ENCODE measurements at places on chromosomes 6 and 20. TPM values are rescaled to one million over a fixed set of nuclear protein-coding genes. Genes with fewer than 3 reads are reported as not detected.

EYA2 gene
- total RNA-seq: not detected

DNA sequence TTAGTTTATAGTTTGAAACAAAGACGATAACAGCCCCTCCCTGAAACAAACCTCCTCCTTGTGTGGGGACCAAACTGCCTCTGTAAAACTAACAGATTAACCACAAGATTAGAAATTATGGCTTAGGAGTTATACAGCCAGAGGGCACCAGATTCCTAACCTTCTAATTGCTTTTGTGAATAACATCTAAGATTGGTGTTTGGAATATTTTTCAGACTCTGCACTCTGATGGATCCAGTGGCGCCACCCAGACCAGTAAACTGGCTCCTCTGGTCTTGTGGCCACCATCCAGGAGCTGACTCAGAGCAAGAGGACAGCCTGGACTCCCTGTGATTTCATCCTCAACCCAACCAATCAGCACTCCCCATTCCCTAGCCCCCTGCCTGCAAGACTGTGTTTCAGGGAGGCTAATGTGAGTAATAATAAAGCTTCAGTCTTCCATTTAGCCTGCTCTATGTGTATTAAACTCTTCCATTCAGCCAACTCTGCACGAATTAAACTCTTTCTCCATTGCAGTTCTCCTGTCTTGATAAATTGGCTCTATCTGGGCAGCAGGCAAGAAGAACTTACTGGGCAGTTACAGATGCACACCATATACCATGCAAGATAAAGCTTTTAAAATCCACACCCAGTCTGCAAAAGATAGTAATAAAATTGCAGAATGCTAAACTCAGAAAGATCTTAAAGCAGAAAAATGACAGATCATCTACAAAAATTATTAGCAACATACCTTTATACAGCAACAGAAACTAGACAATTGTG, 58.5 kb upstream of the SLC22A16 start:
- no peak for DNase-seq

FAM209B gene
- 1.5 TPM for total RNA-seq

DNA sequence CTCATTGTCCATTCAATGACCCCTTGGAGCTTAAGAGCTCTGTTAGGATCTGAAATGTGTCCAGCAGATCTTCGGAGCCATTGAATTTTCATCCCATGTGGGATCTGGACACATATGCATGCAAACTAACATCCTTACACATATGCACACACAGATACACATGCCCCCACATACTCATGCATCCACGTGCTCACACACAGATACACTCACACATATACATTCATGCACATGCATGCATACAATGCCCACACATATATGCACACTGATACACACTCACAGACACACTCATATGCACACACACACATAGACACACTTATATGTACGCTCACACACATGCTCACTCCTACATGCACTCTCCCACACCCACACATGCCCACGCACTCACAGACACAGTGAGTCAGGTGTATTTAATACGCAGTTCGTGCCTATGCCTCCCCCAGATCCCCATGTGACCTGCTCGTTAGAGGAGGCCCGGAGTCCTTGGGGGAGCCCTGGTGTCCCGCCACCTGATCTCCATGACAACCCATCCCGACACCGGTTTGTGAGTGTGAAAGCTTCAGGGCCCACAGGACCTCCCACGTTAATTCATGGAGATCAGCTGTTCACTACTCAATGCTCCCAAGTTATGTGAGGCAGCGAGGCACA, 121.9 kb upstream of the SULF2 start:
- no peak for DNase-seq

GRCh38 chr6:29559524-29560287, at the start of gene UBD:
TSS of gene UBD (minus strand) at chr6:29559732. CDS start at chr6:29559701, 31 bp downstream.
- DNase-seq: no peak

- DNase-seq: no peak
These were observed 54.9 kb downstream of the PXDC1 start for GRCh38 chr6:3696525-3697088.

DNA sequence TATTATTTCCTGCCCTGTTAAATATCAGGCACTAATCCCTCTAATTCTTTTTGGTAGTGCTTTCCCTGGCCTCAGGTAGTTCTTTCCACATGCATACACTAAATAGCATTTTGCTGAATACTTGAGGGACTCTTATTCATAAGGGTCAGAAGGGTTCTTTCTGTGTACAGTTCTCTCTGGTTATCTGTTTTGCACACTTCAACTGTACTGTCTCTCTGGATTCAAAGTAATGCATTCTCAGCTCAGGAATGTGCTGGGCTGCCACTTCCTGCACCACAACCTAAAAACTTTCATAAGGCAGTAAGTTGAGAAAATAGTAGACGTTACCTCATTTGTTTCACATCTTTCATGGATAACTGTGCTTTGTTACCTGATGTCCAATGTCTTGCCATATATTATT, 32.1 kb downstream of the C6orf141 start:
- no peak for DNase-seq

FRK gene
- not detected for total RNA-seq

GRCh38 chr6:29992807-29993206, 50.5 kb downstream of the HLA-A start:
- no peak for DNase-seq

HNF4A gene
- not detected for total RNA-seq

DYNLT2 gene
- 3.0 TPM for total RNA-seq

KIF13A gene
- total RNA-seq: 0.68 TPM

DNA sequence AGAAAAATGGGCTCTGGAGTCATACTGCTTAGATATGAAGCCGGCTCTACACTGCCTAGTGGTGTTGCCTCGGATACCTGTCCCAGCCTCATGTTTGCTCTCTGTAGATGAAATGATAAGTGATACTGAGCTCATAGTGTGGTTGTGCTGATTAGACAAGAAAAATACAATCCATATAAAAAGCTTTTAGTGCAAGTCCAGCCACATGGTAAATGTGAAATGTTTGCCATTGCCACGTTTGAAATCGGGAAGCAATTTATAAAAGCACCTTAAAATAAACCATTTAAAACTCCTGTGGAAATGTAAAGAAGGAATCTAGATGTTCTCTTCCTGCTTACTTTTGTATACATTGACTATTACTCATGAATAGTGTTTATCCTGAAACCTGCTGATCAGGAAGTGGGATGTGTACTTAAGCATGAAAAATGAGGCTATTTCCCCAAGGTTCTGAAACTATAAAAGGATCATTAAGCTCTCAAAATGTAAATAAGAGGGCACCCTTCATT, 13.1 kb upstream of the PBOV1 start:
- DNase-seq: no peak

- no peak for DNase-seq
These were observed 236.8 kb downstream of the LY86 start for GRCh38 chr6:6825193-6825784.

GRCh38 chr6:44133003-44133931, 5.9 kb downstream of the TMEM63B start:
- no peak for DNase-seq

Data from T-helper 17 cell (primary cell).